Stimulated activated CD4-positive, alpha-beta T cell treated with anti-CD3 and anti-CD28 coated beads, TNF-alpha, amount 100 ng/mL, for 24 hours (primary cell): ENCODE measurements at places on chromosomes 12 and 14.

DNA sequence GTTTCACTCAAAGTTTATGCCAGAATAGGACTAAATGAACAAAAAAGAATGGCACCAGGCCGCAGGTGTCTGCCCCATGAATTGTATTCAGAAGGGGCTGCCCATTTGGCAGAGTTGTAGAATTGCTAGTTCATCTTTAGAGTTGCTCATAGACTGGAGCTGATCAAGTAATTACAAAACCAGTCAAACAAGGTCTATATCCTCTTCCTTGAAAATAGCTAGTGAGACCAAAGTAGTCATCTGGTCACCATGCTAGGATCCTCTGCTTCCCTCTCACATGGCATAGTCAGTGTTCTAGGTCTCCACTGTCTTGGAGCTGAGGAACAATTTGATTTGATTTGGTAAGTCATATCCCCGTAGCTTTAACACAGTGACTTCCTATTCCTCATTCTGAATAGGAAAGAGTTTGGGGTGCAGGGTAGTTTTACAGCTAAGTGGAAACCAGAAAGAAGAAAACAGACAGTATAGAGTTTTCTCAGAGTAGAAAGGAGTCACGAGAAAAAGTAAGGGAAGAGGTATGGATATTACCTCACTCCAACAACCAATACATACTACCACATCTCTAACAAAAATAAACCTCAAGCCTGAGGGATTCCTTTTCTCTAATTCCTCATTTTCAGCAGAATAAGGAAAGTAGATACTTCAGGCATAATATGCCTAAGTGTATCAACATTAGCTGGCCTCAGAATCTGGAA lies 252.1 kb downstream of the PAWR start:
- no peak for DNase-seq

DNA sequence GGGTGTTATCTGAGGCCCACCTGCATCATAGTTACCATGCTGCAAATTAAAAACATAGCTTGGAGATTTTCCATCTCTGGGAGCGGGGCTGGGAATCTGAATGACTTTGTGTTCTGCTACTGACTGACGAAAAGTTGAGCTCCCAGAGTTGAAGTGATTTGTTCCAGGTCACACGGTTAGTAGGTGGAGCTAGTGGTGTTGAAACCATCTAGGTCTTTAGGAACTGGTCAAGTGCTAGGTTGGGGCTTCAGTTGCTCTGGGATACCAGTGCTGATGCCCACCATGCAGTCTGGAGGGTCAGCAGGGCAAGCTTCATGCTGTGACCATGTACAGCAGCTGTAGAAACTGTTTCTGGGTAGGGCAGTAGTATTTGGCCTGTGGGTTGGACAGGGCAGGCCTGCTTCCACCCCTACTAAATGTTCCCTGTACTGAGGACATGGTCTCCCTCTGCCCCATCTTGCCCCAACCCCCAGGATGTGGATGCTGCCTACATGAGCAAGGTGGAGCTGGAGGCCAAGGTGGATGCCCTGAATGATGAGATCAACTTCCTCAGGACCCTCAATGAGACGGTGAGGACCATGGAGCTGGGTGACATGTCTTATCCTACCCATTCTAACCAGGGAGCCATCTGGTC lies 5.3 kb downstream of the KRT7 start:
- DNase-seq = no peak

- no peak for DNase-seq
Measured at GRCh38 chr12:104712477-104712876, 245.6 kb downstream of the SLC41A2 start.

DNA sequence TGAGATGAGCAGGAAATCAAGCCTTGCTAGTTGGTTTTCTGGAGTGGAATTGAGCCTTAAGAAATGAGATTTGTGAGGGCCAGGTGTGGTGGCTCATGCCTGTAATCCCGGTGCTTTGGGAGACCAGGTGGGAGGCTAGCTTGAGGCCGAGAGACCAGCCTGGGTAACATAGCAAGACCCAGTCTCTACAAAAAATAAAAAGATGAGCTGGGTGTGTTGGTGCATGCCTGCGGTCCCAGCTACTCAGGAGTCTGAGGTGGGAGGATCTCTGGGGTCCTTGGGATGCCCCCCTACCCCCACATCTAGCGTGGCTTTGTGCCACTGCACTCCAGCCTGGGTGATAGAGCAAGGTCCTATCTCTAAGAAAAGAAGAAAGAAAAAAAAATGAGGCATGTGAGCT lies 104.2 kb upstream of the RTL1 start:
- DNase-seq = no peak

GRCh38 chr14:96079066-96079465 lies 39.9 kb downstream of the C14orf132 start:
- DNase-seq = no peak

DNA sequence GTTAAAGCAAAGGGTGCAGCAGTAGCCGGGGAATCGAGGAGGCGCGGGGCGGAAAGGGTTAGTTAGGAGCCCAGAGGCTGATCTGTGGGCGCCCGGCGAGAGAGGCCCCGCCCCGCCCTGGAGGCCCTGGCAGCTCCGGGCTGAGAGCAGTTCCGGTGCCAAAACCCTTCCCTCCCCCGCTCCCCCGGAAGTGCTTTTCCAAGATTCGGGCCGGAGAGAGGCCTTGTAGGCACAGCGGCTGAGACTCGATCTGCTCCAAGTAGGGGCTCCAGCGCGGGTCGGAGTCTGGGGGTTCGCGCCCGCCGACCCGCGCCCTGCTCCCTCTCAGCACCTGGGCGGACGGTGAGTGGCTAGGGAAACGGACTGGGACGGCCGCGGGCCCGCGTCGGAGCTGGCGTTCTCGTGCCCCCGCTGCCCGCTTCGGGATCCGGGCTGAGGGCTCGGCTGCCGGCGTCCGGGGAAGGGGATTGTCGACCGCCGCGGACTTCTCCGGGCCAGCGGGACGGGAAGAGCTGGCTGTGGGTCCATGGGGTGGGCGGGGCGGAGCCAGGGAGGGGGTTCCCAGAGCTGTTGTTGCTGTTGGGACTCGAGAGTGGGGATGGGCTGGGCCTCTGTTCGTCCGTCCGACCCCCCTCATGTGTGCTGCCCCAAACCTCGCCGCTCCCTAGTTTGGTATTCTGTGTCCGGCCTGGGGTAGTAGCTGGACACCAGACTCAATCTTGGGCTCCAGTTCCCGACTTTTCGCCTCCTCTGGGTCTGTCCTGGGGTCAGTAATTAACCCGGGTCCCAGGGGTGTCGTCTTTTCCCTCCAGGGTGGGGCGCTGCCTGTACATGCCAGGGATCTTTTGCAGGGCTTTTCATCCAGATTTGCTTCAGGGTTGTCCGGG lies at the start of gene FRS2:
Gene FRS2 (plus strand): TSS at position 200 of the 887 bp plus-strand sequence. CDS start 98,643 bp downstream, outside the sequence.
- DNase-seq = peak; percentile 89

DNA sequence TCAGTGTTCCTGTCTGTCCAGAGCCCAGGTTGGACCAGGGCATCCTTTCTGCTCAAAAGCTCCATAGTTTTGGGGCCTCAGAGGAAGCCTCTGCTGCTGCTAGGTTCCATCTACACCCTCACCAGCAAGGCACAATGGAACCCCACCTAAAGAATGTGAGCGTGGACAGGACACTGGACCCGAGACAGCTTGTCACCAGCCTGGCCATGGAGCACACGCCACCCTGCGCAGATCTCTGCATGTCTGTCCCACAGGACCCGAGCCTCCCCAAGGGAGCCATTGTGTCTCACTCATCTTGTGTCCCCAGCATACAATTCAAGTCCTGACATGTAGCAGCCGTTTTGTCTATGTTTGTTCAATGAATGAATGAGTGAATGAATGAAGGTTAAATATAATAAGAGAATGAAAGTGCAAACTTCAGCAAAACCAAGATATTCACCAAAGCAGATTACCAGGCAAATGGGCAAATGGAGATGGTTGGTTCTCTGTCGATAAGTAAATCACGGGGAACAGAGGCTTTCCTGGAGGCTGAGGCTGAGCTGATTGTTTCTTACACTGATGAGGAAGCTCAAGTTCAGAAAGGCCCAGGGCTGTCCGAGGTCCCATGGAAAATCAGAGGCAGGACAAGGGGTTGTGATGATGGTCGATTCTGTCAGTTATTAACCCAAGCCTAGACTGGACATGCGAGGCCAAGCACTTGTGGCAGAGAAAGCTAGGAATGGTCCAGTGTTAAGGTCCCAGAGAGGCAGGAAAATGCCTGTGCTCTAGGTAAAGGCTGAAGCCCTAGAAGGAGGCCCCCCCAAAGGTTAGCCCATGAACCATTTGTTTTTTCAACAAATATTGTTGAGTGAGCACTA lies 27.0 kb downstream of the SERPINA3 start:
- DNase-seq = no peak

GRCh38 chr12:93571365-93571924 lies 1.0 kb upstream of the SOCS2 start:
- no peak for DNase-seq

DNA sequence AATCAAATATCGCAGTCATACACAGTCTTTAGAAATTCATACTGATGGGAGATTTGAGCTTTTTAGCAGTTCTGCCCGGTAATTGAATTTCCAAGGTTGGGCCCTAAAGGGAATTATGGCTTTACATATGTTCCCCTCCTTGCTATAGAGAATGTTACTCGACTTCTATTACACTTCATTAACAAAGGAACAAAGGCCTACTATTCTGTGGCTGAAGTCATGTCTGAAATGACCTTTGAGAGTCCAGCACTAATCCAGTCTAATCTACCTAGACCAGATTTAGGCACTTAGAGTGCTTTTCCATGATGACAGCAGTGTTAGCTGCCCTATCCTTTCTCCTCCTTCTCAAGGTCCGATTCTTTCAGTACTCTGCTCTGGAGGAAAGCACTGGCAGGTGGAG lies 305.3 kb downstream of the MED13L start:
- DNase-seq = no peak

GRCh38 chr12:46108721-46109120 lies 118.3 kb upstream of the SCAF11 start:
- DNase-seq = no peak

DNA sequence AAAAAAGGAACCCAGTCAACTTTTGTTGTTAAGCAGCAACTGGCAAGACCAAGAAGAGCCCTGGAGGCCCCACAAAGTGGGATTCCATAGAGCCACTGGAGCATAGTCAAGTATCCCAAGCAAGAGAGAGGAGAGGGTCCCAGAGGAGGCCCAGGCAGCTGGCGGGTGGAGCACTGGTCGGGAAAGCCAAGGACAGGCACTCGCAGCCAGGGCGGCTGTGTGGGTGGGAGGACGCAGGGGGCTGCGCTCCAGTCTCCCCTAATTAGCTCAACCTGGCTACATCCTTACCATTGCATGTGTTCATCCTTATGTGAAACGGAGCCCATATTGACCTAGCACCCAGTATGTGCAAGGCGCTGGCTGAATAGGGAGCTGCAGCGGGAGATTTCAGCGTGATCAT lies 18.3 kb upstream of the ZFP36L1 start:
- DNase-seq = no peak

GRCh38 chr14:32006263-32007110 lies 70.6 kb upstream of the ARHGAP5 start:
- DNase-seq = no peak

DNA sequence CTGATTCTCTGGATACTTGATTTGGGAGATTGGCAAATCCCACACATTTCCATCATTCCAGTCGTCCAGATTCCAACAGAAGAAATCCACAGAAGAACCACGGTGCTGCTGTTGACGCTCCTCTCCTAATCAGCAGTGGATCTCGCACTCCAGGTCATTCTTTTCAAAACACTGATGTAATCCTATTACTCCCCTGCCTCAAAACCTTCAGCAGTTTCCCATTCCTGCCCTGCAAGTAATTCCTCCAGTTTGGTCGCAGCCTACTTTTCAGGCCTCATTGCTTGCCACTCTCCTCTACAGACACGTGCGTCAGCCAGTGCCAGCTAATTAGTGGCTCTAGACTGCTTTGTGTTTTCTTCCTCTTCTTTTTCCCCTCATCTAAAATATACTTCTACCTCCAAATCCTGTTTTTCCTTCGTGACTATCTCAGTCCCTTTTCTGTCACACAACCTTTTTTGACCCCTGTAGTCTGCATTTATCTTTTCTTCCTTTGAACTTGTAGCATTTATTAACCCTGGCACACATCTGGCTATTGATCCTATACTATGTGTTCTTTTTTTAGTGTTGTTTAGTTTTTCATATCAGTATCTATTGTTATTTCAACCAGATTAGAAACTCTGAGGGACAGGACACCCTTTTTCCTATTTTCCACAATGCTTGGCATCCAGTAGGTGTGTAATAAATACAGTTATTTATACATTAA lies 36.8 kb downstream of the PRORP start:
- DNase-seq = no peak

DNA sequence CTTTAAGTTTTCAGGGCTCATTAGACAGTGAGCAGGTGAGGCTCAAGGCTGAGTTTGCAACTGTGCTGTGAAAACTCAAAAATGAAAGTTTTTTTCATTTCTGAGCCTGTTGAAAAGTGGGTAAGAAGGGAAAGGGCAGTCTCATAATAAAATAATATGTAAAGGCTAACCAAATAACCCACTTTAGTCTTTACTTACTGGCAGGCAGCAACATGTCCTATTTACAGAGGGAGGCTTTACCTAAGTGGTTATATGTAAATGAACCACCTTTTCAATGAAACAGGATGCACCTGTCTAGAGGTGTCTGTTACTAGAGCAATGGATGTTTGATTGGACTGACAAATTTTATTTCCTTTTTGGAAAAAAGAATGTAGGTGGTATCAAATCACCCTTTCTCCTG lies 158.0 kb downstream of the ETV6 start:
- DNase-seq = no peak

DNA sequence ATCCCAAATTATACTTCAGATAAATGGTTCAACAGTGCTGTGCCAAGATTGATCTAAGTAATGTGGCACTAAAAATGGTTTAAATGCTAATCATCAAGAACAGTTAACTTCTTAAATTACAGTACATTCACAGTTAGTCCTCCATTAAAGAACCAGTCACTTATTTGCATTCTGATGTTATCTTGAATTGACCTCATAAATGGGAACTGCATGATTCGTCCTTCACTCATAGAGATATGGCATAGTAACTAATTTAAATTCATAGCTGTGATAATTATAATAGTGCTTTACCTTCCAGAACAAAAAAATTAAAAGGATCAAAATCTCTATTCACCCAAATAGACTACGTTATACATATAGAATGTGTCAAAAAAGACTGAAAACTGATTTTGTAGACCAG lies 61.1 kb downstream of the COCH start:
- no peak for DNase-seq

DNA sequence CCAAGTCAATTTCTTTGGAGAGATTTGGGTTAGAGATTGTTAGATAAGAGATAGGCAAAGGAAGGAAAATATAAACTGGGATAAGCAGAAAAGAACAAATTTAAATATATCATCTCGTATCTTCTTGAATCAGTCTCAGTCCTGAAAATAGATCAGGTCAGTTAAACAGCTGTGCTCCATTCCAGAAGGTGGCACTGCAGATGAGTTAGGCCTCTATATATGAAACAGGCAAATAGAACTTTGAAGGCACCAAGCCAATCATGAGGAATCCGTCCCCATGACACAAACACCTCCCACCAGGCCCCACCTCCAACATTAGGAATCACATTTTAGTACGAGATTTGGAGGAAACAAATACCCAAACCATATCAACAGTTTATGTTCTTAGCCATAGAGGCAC lies 605.5 kb upstream of the USP15 start:
- no peak for DNase-seq
